T-cell (primary cell): ENCODE measurements at places on chromosomes 6 and 20.

DNA sequence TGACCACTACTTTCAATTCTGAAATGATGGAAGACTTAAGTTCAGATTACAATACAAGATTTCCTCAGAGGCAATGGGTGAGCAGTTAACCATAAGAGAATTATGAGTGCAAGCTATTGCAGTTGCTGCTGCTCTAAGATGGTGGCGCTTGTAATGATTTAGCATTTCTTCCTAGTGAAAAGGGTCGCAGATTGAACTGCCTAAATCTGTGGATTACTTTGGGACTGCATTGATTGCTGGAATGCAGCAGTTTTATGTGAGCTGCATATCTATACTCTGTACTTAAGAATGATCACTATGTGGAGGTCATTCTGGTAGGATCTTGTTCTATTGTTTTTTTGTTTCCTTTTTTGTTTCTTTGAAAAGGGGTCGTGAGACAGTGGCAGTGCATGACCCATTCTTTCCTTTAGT, 5.3 kb downstream of the SCAF8 start:
- H3K4me3 ChIP-seq: no peak overlapping the region
- DNase-seq: no peak
- no peak overlapping the region for H3K27ac ChIP-seq
- H3K27me3 ChIP-seq: no peaks in the 10 kb centered on the region
- H3K4me1 ChIP-seq: peaks cover 12% of the 10 kb centered on the region

- DNase-seq: no peak
- H3K27ac ChIP-seq: no peak overlapping the region
- H3K27me3 ChIP-seq: no peaks in the 10 kb centered on the region
- H3K4me1 ChIP-seq: peaks cover 21% of the 10 kb centered on the region
- H3K4me3 ChIP-seq: no peak overlapping the region
Observed at GRCh38 chr6:44980841-44981240, 347.3 kb upstream of the RUNX2 start.

DNA sequence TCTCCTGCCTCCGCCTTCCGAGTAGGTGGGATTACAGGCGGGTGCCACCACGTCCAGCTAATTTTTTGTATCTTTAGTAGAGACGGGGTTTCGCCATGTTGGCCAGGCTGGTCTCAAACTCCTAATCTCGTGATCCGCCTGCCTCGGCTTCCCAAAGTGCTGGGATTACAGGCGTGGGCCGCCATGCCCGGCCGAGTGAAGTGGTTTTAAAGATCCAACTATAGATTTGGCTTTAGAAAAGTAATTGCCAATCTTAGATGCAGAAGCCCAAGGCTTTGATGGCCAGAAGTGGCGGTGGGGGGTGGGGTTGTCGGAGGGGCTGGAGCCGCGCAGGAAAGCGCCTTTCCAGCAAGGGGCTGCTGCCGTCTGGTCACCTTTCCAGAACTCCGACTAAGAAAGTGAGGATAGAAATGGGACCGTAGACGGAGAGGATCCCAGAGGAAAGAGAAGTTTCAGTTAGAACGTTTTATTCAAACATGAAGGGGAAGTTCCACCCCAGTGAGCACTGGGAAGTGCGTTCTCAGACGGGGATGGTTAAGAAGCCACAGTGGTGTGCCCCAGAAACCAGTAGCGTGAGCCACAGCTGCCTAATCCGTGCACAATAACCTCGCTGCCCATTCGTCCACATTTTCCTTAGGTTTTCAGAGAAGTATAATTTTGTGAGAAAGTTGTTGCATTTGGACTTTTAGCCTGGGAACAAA, 69.7 kb downstream of the DLL1 start:
- no peaks in the 10 kb centered on the region for H3K27me3 ChIP-seq
- H3K36me3 ChIP-seq: no peaks in the 10 kb centered on the region
- peaks cover 4% of the 10 kb centered on the region for H3K4me1 ChIP-seq
- H3K4me3 ChIP-seq: no peak overlapping the region

GRCh38 chr20:51393571-51393970, 148.9 kb downstream of the NFATC2 start:
- no peak for DNase-seq
- no peak overlapping the region for H3K4me3 ChIP-seq
- no peaks in the 10 kb centered on the region for H3K27me3 ChIP-seq
- peaks cover 50% of the 10 kb centered on the region for H3K4me1 ChIP-seq
- no peak overlapping the region for H3K27ac ChIP-seq
- peaks cover 15% of the 10 kb centered on the region for H3K36me3 ChIP-seq

GRCh38 chr6:34095741-34096140, 50.1 kb downstream of the GRM4 start:
- no peak overlapping the region for H3K27ac ChIP-seq
- H3K4me3 ChIP-seq: no peak overlapping the region
- H3K4me1 ChIP-seq: no peaks in the 10 kb centered on the region
- no peaks in the 10 kb centered on the region for H3K36me3 ChIP-seq
- H3K27me3 ChIP-seq: peaks cover 2% of the 10 kb centered on the region
- DNase-seq: no peak

GRCh38 chr6:135576055-135576454, 78.5 kb upstream of the AHI1 start:
- no peak overlapping the region for H3K4me3 ChIP-seq
- no peaks in the 10 kb centered on the region for H3K36me3 ChIP-seq
- no peak overlapping the region for H3K27ac ChIP-seq
- no peaks in the 10 kb centered on the region for H3K4me1 ChIP-seq
- no peaks in the 10 kb centered on the region for H3K27me3 ChIP-seq

DNA sequence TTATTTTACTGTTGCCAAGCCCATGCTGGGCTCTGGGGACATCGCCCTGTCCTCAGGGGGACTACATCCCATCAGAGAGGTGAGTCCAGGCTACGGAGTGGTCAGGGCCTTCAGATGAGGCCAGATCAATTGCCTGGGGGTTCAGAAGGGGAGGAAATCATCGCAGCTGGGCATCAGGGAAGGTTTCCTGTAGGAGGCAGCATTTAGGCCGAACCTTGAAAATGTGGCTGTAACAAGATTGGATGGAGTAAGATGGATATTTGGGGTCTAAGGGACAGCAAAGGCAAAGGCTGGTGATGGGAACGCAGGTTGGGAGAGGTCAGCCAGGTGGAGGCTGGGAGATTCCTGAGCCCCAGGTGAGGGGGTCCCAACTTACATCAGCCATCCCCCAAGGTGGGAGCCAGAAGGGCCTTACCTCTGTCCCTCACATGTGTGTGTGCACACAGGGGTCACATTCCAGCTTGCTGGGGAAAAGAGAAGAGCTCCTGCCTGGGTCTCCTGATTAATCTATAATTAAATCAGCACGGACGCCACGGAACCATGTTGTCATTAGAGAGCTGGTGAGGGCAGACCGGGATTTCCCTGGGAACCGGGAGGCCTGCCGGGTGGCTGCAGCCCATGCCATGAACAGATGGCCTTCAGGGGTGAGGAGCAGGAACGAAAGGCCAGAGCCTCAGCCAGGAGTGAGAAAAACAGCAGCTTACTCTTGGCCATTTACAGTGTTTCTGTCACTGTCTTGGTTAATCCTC, 30.5 kb upstream of the DLGAP4 start:
- no peak overlapping the region for H3K27ac ChIP-seq
- H3K4me3 ChIP-seq: no peak overlapping the region
- H3K27me3 ChIP-seq: no peaks in the 10 kb centered on the region
- no peaks in the 10 kb centered on the region for H3K4me1 ChIP-seq
- DNase-seq: no peak
- H3K36me3 ChIP-seq: no peaks in the 10 kb centered on the region

- H3K27ac ChIP-seq: peak overlapping the region; percentile 74
- no peak for DNase-seq
- H3K36me3 ChIP-seq: no peaks in the 10 kb centered on the region
- H3K4me3 ChIP-seq: no peak overlapping the region
- H3K27me3 ChIP-seq: no peaks in the 10 kb centered on the region
Observed at GRCh38 chr6:16437984-16438383, 199.6 kb downstream of the GMPR start.

GRCh38 chr20:957544-957943, 41.4 kb upstream of the ANGPT4 start:
- no peak overlapping the region for H3K4me3 ChIP-seq
- H3K27me3 ChIP-seq: peaks cover 77% of the 10 kb centered on the region

DNA sequence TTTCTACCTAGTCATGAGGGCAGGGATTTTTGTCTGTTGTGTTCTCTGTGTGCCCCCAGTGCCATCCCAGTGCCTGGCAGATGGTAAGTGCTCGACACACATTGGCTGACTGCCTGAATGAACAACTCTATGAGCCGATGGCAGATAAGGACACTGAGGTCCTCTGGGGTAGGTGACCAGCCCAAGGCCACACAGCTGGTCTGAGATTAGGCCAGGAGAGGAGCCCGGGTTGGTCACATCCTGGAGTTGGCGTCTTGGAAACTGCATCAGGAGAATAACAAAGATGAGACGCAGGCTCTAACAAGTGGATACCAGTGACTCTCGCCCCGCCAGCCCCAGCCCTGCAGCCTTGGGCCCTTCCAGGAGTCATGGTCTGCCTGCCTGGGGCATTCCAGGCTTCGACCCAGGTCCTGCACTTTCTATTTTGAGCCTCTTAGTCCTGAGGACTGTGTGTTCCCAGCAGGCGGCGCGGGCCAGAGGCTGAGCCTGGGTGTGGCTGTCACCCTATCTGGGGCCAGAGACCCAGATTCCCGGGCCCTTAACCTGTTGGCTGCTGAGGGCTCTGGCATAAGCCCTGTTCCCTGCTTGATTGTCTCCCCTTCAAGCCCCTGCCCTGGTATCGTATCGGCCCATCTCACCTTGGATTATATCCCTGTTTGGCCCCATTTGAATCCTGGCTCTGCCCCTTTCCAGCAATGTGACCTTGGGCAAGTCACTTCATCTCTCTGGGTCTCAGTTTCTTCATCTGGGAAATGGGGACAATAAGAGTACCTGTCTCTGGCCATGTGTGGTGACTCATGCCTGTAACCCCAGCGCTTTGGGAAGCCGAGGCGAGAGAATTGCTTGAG, 88.3 kb downstream of the CEBPB start:
- no peak overlapping the region for H3K4me3 ChIP-seq
- no peaks in the 10 kb centered on the region for H3K27me3 ChIP-seq
- no peaks in the 10 kb centered on the region for H3K36me3 ChIP-seq

- H3K27ac ChIP-seq: no peak overlapping the region
- H3K27me3 ChIP-seq: no peaks in the 10 kb centered on the region
- H3K4me3 ChIP-seq: no peak overlapping the region
- no peak for DNase-seq
- peaks cover 9% of the 10 kb centered on the region for H3K4me1 ChIP-seq
- H3K36me3 ChIP-seq: peaks cover 45% of the 10 kb centered on the region
Observed at GRCh38 chr6:35359744-35360348, 17.5 kb downstream of the PPARD start.

DNA sequence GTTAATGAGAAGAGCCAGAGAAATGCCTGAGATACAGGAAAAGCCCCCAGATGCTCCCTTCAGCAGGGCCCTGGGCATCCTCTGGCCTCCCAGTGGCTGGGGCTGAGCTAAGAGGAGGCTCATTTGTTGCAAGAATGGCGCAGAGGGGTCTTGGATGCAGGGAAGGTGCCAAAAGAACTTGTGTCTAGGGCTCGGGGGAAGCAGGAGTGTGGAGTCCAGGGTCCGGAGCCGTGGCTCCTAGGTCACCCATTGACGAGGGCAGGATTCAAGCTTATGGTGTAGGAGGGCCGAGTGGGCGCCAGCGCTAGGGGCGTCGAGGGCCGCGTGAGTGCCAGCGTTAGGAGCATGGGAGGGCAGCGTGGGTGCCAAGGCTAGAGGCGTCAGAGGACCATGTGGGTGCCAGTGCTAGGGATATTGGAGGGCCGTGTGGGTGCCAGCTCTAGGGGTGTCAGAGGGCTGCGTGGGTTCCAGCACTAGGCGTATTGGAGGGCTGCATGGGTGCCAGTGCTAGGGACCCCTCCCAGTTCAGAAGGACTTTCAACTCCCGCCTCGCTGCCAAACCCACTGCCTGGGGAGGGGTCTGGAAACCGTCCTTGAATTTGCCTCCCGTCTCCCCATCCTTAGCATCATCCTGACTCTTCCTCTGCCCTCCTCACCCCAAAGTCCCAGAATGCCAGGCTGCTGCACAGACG, 250.5 kb upstream of the AFDN start:
- H3K36me3 ChIP-seq: no peaks in the 10 kb centered on the region
- no peaks in the 10 kb centered on the region for H3K4me1 ChIP-seq
- H3K27me3 ChIP-seq: no peaks in the 10 kb centered on the region
- no peak overlapping the region for H3K4me3 ChIP-seq

GRCh38 chr6:11830520-11830919, 51.9 kb upstream of the ADTRP start:
- H3K4me1 ChIP-seq: no peaks in the 10 kb centered on the region
- peaks cover 16% of the 10 kb centered on the region for H3K27me3 ChIP-seq
- H3K36me3 ChIP-seq: no peaks in the 10 kb centered on the region
- DNase-seq: no peak
- no peak overlapping the region for H3K27ac ChIP-seq

DNA sequence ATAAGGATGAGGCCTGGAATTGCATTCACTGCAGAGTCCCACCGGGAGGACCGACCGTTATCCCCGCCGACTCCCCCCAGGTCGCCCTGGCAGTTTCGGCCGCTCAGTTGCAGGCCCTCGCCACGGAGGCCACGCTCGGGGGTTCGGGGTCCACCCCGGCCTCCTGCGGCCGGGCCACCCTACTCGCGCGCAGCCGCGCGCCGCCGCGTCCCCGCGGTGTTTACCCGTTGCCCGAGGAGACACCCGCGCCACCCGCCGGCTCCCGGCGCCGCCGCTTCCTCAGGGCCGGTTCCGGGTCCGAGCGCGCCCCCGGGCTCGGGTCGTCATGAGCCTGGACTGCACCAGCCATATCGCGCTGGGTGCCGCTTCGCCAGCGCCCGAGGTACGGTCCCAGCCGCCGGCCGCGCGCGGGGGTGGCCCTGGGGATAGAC, at the start of gene CCDC170:
Gene CCDC170, plus strand, starts transcription at position 214 of the 431 bp plus-strand sequence. Its CDS starts 112 bp downstream, at position 326.
- no peaks in the 10 kb centered on the region for H3K36me3 ChIP-seq
- H3K27ac ChIP-seq: no peak within 1 kb of the TSS
- no peak for DNase-seq
- peaks cover 13% of the 10 kb centered on the region for H3K4me1 ChIP-seq
- H3K4me3 ChIP-seq: peak within 1 kb of the TSS; percentile 72
- H3K27me3 ChIP-seq: peaks cover 7% of the 10 kb centered on the region

- no peak for DNase-seq
- H3K27ac ChIP-seq: no peak overlapping the region
- no peaks in the 10 kb centered on the region for H3K36me3 ChIP-seq
- H3K4me3 ChIP-seq: no peak overlapping the region
- H3K27me3 ChIP-seq: no peaks in the 10 kb centered on the region
- no peaks in the 10 kb centered on the region for H3K4me1 ChIP-seq
Observed at GRCh38 chr6:147841547-147842148, 333.2 kb downstream of the SAMD5 start.

DNA sequence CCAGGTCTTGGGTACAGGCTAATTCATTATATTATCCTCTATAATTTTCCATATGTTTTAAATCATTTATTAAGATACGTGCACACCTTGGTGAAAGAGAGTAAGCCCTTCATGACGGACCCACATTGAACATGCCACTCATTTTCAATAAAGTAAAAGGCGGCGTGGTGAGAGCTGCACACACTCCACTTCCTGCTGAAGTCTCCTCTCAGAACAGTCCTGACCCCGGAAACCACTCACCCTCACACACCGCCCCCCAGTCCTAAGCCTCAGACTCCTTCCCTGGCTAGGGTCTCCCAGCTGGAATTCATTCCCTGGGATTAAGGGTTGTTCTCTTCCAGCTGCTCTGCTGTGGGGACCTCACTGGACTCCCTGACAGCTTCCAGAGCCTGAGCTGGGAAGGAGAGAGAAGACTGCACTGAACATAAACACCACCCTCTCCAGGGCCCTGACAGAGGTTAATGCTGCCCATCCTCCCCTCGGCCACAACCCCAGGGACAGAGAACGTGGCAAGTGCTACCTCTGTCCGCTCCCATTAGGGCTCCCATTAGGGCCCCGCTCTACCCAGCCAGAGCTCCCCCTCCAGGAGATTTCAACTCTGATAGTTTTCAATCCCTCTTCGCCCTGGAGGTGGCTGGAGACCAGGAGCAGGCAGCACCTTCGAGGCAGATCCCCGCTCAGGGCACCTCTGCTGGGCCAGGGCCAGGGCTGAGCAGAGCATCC, 24.8 kb downstream of the GRM4 start:
- no peaks in the 10 kb centered on the region for H3K4me1 ChIP-seq
- no peaks in the 10 kb centered on the region for H3K36me3 ChIP-seq
- H3K27me3 ChIP-seq: peaks cover 50% of the 10 kb centered on the region
